ENCODE measurements at places on chromosomes 1 and 21. TPM values are rescaled to one million over a fixed set of nuclear protein-coding genes. Genes with fewer than 3 reads are reported as not detected.

DNA sequence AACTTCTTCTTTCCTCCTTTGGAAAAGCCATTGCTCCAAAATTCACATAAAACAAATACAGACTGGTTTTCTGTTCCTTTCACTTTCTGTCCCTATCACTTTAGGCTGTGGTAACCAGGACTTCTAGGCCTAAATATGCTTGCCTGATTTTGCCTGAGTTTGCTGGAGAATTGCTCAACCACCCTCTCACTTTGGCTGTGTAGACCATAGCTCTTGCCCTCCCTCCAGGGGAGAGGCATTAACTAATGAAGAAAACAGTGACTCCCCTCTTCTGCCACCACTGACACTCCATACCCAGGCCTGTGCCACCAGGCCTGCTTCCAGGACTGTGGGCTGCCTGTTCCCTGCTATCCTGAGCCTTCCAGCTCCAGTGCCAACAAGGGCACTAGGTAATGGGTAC is 163.5 kb downstream of the TOMM20 start:
- DNase-seq: no peak

Gene GPR37L1
- polyA plus RNA-seq: 0.09 TPM

Gene PCNX2
- polyA plus RNA-seq: 4.0 TPM

- DNase-seq: peak; percentile 69
These were observed 21.9 kb downstream of the RD3 start for GRCh38 chr1:211469938-211470529.

Gene PCP4
- polyA plus RNA-seq: 1.1 TPM

Data from muscle of back (tissue), 13 donors.